ENCODE measurements at places on chromosomes 1 and 21.

DNA sequence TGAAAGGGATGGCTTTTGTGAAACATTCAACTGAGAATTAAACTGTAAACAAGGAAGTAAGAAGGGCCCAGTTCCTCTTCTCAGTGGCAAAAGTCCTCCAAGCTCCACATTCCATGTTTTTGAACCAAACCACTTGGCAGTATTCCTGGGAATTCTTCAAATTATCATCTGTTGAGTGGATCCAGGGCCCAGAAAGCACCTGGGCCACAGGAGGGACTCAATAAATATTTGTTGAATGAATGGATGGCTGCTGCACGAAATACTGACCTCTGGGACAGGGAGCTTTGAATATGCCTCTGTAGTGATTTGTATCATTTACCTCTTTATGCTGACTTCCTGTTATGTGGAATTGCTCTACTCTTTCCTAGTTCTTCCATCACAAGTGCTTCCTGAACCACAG is 4.7 kb downstream of the SLC35F3 start:
- DNase-seq = no peak

DNA sequence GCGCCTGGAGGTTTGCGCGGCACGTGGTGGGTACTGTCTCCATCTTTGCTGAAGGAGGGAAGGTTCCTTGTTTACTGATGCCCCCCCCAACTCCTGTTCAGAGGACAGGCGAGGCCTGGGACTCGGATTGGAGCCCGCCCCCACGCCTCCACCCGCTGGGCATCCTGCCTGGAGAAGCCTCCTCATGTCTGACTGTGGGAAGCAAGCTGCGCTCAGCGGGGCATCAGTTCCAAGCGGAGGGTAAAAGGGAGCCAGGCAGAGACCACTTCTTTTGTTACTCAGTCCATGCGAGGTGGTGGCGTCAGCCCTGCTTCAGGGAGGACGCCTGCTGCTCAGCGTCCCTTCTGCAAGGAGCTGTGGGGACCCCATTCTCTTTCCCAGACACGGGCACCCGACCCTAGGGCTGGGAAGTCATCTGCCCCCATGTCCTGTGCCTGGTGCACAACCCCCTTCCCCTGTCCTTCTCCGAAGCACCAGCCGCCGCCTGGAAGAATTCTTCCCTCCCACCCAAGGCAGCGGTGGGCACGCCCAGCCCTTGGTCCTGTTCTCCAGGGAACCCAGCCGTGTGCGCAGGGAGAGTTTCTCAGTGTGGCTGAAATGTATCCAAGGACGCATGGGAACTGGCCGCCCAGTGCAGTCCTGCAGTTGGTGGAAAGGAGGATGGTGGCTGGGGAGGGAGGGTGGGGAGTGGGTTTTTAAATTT is 414.0 kb downstream of the CAMTA1 start:
- DNase-seq = no peak

DNA sequence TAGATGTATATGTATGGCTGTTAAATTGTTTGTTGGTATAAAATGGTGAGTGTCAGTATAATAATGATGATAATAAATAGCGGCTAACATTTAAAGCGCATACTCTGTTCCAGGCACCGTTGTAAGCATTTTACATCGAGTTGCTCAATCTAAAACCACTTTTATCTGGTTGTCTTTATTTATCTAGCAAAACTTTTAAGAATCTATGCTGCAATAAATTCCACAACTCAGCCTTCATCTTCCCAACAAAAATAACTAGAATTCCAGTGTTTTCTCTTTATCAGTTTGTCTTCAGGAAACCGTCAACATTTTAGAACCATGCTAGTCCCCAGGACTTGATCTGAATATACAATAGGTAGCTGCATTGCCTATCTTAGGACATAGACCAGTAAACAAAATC is 19.3 kb upstream of the SLC16A1 start:
- DNase-seq = no peak

GRCh38 chr21:29144736-29145353 is 14.4 kb downstream of the MAP3K7CL start:
- DNase-seq = no peak

DNA sequence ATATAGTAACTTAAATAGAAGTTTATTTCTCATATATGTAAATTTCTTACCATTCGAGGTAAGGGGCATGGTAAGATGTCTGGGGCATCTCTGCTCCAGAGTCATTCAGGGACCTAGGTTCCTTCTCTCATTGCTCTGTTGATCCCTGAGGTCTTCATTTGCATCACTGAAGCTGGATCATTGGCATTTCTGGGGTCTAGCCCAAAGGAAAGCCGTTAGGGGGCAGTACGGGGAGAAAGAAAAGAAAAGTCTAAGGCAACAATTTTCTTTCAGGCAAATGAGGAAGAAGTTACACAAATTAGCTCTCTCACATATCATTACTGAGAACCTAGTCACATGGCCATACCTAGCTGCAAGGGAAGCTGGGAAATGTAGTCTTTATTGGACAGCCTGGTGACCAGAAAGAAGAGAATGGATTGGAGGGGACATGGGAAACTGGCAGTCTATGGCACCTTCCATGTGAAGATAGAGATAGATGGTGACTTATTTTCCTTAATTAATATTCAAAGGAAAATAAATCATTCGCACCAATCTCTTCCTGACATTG is 10.2 kb upstream of the SUSD4 start:
- no peak for DNase-seq

DNA sequence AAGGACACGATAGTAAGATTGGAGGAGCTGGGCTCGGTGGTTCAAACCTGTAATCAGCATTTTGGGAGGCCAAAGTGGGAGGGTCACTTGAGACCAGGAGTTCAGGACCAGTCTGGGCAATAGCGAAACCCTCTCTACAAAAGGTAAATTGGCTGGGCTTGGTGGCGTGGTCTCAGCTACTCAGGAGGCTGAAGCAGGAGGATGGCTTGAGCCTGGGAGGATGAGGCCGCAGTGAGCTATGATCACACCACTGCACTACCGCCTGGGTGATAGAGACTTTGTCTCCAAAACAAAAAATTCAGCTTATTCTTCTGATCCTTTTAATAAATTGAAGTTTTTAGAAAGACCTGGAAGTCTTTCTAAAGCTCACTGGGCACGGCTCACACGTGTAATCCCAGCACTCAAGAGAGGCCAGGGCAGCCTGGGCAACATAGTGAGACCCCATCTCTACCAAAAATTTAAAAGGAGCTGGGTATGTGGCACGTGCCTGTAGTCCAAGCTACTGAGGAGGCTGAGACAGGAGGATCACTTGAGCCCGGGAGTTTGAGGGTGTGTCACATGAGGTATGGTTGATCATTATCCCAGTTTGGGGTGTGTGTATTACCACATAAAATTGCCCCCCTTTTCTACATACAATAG is 15.3 kb downstream of the MASP2 start:
- no peak for DNase-seq

- DNase-seq = no peak
These were observed 7.1 kb downstream of the COL6A1 start for GRCh38 chr21:45988366-45989347.
